CD14-positive monocyte (primary cell): ENCODE measurements at places on chromosomes 7 and 10.
A peak's percentile ranks its signal among the peaks of the same experiment; 100 is the strongest.

GRCh38 chr10:18449611-18450026 is 201.8 kb downstream of the NSUN6 start:
- no peak overlapping the region for H3K4me3 ChIP-seq
- no peak overlapping the region for H3K27ac ChIP-seq
- DNase-seq: no peak
- no peaks in the 10 kb centered on the region for H3K27me3 ChIP-seq
- H3K36me3 ChIP-seq: no peaks in the 10 kb centered on the region

DNA sequence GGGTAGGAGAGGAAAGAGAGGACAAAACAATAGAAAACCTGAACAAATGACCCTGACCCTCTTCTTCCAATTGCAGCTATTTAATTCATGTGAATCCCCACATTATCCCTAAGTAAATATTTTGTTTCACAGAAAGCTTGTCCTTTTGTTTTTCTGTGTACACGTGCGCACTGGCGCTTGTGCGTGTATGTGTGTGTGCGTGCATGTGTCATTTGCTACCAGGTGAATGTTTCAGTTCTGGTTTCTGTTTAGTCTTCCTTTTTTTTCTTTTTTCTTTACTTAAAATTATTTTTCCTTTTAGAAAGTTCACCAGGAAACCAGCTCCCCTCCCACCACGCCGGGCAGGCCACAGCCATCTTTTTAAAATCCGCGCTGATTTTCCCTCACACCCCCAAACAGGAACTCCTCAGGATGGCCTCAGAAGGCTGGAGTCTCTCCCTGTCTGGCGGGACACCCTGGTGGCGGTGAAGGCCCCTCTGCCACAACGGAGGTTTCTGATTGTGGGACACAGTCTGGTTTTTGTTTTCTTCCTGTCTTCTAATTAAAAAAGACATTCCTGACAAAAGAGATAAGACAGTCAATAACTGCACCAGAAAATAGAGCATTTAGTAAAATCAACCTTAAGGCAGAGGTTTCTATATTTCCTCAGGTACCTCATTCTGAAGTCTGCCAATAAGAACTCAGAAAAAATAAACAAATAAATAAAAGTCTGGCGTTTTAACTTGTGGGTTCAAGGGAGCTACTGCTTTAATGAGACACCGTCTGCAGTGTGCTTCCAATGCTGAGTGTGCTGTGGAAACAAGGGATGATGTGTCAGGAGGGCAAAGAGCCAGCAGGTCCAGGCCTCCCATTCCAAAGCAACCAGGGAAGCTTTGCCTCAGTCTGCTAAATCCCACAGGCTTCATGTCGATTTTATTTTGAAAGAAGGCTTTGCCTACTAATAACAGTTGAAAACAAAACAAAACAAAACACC is 17.4 kb downstream of the IRF5 start:
- H3K4me1 ChIP-seq: no peaks in the 10 kb centered on the region
- H3K36me3 ChIP-seq: peaks cover 96% of the 10 kb centered on the region
- no peak overlapping the region for H3K27ac ChIP-seq
- H3K4me3 ChIP-seq: no peak overlapping the region
- no peak for DNase-seq
- H3K27me3 ChIP-seq: no peaks in the 10 kb centered on the region

DNA sequence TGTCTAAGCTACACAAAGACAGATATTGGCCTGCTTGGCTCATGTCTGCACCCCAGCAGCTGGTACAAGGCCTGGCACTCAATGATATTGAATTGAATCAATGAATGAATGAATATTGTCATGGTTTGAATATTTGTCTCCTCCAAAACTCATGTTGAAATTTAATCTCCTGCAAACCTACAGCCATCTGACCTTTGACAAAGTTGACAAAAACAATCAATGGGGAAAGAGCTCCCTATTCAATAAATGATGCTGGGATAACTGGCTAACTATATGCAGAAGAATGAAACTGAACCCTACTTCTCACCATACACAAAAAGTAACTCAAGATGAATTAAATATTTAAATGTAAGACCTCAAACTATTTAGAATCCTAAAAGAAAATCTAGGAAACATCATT is 144.7 kb downstream of the CYP26A1 start:
- no peak for DNase-seq
- H3K27me3 ChIP-seq: no peaks in the 10 kb centered on the region
- H3K36me3 ChIP-seq: no peaks in the 10 kb centered on the region
- H3K27ac ChIP-seq: no peak overlapping the region

GRCh38 chr7:92809397-92809759 is 27.0 kb downstream of the CDK6 start:
- no peaks in the 10 kb centered on the region for H3K36me3 ChIP-seq
- peaks cover 28% of the 10 kb centered on the region for H3K4me1 ChIP-seq
- H3K27ac ChIP-seq: peak overlapping the region; percentile 52
- no peak for DNase-seq

GRCh38 chr10:92846854-92847201 is 1.5 kb upstream of the EXOC6 start:
- peak overlapping the region; percentile 95 for H3K4me3 ChIP-seq
- no peaks in the 10 kb centered on the region for H3K27me3 ChIP-seq
- H3K4me1 ChIP-seq: peaks cover 65% of the 10 kb centered on the region
- H3K27ac ChIP-seq: peak overlapping the region; percentile 86
- no peak for DNase-seq

DNA sequence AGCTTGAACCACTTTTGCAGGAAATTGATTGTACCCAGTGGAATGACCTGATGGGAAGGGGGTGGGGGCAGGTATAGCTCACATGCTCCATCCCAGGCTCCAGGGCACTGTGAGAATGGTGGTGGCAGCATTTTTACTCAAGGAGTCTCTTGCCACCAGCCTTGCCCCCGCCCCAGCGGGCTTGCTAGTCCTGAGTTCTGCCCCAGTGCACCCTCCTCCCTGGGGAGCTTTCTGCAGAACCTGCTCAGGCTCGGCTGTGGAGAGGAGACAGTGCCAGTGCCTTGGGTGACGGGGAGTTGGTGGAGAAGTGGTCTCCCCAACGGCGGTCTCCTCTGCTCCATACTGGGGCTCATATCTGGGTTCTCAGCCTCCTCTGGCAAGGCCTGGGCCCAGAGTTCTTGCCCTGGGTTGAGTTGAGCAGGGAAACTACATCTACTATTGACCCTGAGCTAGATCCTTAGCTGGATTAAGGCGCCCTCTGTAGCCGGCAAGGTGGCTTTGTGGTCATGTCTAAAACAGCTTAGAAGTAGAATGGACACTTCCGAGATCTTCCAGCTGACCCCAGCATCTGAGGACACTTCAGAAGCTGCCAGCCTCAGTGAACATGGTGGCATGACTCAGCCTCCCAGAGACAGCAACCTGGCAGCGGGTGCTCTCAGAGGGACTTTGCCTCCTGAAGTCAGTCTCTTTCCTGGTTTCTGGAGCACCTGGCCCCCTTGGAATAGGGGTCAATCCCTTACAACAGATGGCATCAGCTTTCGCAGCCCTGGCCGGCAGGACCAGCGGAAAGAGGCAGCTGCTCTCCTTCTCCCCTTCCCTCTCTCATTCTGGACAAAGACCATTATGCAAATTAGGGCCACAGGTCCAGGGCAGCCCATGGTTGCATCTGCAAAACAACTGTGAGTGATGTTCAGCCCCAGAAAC is 363.4 kb upstream of the MKI67 start:
- no peak overlapping the region for H3K4me3 ChIP-seq
- no peak for DNase-seq
- H3K36me3 ChIP-seq: no peaks in the 10 kb centered on the region
- H3K27ac ChIP-seq: no peak overlapping the region

DNA sequence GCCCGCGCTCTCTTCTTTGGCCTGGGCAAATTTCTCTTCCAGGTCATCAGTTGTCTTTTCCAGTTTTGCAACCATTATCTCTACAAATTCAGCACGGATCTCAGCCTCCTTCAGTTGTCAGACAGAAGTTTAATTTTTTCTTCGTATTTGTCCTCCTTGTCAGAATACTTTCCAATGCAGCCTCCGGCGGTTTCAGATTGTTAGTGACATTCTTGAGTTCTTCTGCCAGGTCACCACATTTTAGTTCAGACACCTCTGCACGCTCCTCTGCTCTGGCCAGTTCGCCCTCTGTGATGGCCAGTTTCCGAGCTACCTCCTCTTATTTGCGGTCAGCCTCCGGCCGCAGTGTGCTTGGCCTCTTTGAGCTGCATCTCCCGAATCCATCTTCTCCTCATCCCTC is 32.8 kb upstream of the CPN1 start:
- peaks cover 9% of the 10 kb centered on the region for H3K27me3 ChIP-seq
- H3K36me3 ChIP-seq: no peaks in the 10 kb centered on the region
- no peaks in the 10 kb centered on the region for H3K4me1 ChIP-seq
- H3K27ac ChIP-seq: no peak overlapping the region
- DNase-seq: no peak
- no peak overlapping the region for H3K4me3 ChIP-seq

DNA sequence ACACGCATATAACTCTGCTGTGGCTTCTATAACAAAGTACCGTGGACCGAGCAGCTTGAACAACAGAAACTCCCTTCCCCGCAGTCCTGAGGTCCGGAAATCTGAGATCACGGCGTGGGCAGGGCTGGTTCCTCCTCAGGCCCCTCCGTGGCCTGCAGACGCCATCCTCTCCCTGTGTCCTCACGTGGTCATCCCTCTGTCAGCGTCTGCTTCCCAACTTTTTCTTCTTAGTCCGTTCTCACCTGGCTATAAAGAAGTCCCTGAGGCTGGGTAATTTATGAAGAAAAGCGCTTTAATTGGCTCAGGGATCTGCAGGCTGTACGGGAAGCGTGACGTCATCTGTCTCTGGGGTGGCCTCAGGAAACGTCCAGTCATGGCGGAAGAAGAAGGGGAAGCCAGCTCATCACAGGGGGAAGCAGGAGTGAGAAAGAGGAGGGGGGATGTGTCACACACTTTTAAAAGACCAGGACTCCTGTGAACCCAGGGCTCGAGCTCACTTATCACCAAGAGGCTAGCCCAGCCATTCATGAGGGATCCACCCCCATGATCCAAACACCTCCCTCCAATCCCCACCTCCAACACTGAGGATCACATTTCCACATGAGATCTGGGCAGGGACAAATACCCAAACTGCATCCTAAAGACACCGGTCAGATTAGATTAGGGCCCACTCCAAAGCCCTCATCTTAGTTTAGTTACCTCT is 91.2 kb upstream of the INSIG1 start:
- no peaks in the 10 kb centered on the region for H3K27me3 ChIP-seq
- peaks cover 22% of the 10 kb centered on the region for H3K4me1 ChIP-seq
- peak; percentile 96 for DNase-seq
- peak overlapping the region; percentile 30 for H3K4me3 ChIP-seq
- H3K36me3 ChIP-seq: no peaks in the 10 kb centered on the region
- peak overlapping the region; percentile 100 for H3K27ac ChIP-seq

- peaks cover 5% of the 10 kb centered on the region for H3K27me3 ChIP-seq
- H3K4me1 ChIP-seq: peaks cover 9% of the 10 kb centered on the region
- no peak for DNase-seq
- no peak overlapping the region for H3K27ac ChIP-seq
- peak overlapping the region; percentile 42 for H3K4me3 ChIP-seq
- H3K36me3 ChIP-seq: no peaks in the 10 kb centered on the region
These were observed 6.6 kb downstream of the CPA2 start for GRCh38 chr7:130273081-130273932.

DNA sequence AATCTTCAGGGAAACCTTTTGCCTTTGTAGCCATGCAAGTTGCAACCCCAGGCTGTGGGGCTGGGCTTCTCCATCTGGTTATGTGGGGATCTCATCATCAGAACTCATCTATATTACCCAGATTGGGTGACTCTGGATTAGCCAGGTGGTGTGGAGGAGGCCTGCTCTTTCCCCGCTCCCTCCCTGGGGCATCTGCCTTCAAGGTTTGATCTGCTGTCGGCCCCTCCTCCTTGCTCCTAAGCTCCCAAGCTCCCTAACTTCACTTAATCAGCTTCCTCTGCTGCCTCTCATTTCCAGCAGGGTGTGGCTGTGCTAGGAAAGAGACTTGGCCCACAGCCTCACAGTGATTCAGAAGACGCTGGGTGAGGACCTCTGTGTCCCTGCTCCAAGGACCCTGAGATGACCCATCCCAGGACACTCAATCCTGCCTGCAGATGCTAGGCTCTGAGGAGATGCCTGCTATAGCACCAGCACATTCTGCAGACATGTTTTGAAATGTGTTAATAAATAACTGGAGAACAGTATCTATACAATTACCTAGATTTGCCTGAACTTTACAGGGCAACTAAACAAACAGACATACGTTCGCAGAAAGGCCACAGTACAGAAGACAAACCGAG is 392.1 kb upstream of the PODXL start:
- peaks cover 14% of the 10 kb centered on the region for H3K27me3 ChIP-seq
- H3K27ac ChIP-seq: no peak overlapping the region
- H3K36me3 ChIP-seq: no peaks in the 10 kb centered on the region
- no peaks in the 10 kb centered on the region for H3K4me1 ChIP-seq

DNA sequence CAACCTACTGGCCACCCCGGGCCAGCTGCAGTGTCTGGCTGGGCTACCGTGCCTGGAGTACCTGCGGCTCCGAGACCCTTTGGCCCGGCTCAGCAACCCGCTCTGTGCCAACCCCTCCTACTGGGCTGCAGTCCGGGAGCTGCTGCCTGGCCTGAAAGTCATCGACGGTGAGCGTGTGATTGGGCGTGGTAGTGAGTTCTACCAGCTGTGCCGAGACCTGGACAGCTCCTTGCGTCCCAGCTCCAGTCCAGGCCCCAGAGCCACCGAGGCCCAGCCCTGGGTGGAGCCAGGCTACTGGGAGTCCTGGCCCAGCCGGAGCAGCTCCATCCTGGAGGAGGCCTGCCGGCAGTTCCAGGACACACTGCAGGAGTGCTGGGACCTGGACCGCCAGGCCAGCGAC is 4.2 kb downstream of the RARRES2 start:
- H3K27me3 ChIP-seq: peaks cover 29% of the 10 kb centered on the region
- no peak overlapping the region for H3K27ac ChIP-seq
- H3K4me1 ChIP-seq: peaks cover 6% of the 10 kb centered on the region
- no peak for DNase-seq
- H3K4me3 ChIP-seq: no peak overlapping the region
- no peaks in the 10 kb centered on the region for H3K36me3 ChIP-seq
